ENCODE measurements at places on chromosomes 5 and 9. TPM values are rescaled to one million over a fixed set of nuclear protein-coding genes. Genes with fewer than 3 reads are reported as not detected.
A peak's percentile ranks its signal among the peaks of the same experiment; 100 is the strongest.

The POLR3G gene
- 2.8 TPM for total RNA-seq

DNA sequence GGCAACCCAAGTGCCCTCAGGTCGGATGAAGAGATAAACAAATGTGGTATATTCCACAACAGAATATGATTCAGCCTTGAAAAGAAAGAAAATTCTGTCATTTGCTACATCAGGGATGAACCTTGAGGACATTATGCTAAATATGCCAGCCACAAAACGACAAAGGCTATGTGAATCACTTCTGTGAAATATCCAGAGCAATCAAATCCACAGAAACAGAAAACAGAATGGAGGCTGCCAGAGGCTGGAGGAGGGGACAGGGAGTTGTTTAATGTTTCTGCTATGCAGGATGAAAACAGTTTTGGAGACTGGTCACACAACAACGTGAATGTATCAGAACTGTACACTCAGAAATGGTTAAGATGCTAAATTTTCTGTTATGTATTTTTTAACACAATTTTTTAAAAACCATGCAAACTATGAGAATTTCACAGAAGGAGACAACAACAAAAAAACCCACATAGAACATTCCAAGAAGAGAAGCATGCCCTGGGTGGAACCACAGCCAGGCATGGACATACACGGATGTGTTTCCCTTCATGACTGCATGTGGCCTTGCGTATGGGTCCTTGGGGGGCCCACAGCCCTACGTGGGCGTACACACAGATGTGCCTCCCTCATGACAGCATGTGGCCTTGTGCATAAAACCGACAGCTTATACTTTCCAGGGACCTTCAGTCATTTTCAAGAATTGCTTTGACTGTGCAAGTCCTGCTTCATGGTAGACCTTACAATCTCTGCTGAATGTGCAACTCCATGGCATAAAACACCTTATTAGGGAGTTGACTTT is 146.7 kb downstream of the ROR2 start:
- H3K4me3 ChIP-seq: no peak overlapping the region

DNA sequence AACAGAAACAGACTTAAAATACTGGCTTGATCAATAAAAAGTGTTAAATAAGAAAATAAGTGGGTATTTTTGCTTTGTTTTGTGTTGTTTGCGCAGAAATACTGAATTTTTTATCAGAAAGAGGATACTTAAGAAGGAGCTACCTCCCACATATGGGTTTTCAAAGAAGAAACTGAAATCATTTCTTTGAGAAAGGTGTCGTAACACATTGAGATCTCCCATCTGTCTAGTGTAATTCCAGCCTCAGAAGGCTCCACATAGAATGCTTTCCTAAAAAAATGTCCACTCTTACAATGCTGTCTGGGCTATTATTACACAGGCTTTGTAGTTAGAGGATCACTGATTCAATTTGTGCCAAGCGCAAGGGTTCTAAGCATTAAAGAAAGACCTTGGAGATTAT is 226.2 kb downstream of the EPB41L4A start:
- no peak overlapping the region for H3K4me3 ChIP-seq
- H3K4me1 ChIP-seq: no peaks in the 10 kb centered on the region
- H3K36me3 ChIP-seq: no peaks in the 10 kb centered on the region
- peaks cover 30% of the 10 kb centered on the region for H3K27me3 ChIP-seq

The TEX10 gene
- 14.8 TPM for total RNA-seq

The ZER1 gene
- total RNA-seq: 24.4 TPM

The CLINT1 gene
- total RNA-seq: 64.9 TPM

- H3K27ac ChIP-seq: peak overlapping the region; percentile 66
- H3K4me1 ChIP-seq: peaks cover 70% of the 10 kb centered on the region
- peak; percentile 68 for DNase-seq
- no peak overlapping the region for H3K4me3 ChIP-seq
Measured at GRCh38 chr5:67209141-67209771, 12.7 kb upstream of the CD180 start.

DNA sequence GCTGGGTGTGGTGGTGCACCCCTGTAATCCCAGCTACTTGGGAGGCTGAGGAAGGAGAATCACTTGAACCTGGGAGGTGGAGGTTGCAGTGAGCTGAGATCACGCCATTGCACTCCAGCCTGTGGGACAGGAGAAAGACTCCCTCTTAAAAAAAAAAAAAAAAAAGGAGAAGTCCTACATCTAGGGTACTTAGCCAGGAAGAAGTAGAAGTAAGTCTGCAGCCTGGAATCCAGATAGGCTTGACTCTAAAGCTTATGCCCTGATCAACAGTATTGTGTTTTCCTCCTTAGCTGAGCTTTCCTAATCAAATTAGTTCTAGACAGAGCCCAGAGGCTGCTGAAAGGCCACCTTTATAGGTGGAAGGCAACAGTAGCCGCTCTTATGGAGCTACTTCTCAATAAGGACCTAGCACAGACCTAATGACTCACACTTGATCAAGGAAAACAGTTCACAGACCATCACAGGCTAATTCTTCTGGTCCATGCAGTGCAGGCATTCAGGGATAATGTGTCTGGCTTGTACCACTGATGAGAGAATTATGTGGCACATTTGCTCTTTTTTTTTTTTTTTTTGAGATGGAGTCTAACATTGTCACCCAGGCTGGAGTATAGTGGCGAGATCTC is 105.5 kb upstream of the KLF4 start:
- H3K27me3 ChIP-seq: no peaks in the 10 kb centered on the region
- H3K4me1 ChIP-seq: no peaks in the 10 kb centered on the region
- no peak overlapping the region for H3K4me3 ChIP-seq
- no peak overlapping the region for H3K27ac ChIP-seq
- no peaks in the 10 kb centered on the region for H3K36me3 ChIP-seq
- DNase-seq: no peak

- DNase-seq: no peak
- H3K27me3 ChIP-seq: no peaks in the 10 kb centered on the region
- no peak overlapping the region for H3K27ac ChIP-seq
- no peak overlapping the region for H3K4me3 ChIP-seq
- no peaks in the 10 kb centered on the region for H3K4me1 ChIP-seq
- H3K36me3 ChIP-seq: no peaks in the 10 kb centered on the region
Measured at GRCh38 chr5:63727583-63727982, 234.7 kb downstream of the HTR1A start.

- H3K4me3 ChIP-seq: no peak overlapping the region
- H3K4me1 ChIP-seq: peaks cover 2% of the 10 kb centered on the region
- no peaks in the 10 kb centered on the region for H3K36me3 ChIP-seq
Measured at GRCh38 chr5:33641744-33642505, 201.2 kb downstream of the TARS1 start.

The IFNB1 gene
- 0.35 TPM for total RNA-seq

GRCh38 chr5:21919414-21920022 is 933.6 kb downstream of the CDH12 start:
- no peak for DNase-seq
- no peak overlapping the region for H3K4me3 ChIP-seq
- no peak overlapping the region for H3K27ac ChIP-seq
- H3K27me3 ChIP-seq: no peaks in the 10 kb centered on the region

DNA sequence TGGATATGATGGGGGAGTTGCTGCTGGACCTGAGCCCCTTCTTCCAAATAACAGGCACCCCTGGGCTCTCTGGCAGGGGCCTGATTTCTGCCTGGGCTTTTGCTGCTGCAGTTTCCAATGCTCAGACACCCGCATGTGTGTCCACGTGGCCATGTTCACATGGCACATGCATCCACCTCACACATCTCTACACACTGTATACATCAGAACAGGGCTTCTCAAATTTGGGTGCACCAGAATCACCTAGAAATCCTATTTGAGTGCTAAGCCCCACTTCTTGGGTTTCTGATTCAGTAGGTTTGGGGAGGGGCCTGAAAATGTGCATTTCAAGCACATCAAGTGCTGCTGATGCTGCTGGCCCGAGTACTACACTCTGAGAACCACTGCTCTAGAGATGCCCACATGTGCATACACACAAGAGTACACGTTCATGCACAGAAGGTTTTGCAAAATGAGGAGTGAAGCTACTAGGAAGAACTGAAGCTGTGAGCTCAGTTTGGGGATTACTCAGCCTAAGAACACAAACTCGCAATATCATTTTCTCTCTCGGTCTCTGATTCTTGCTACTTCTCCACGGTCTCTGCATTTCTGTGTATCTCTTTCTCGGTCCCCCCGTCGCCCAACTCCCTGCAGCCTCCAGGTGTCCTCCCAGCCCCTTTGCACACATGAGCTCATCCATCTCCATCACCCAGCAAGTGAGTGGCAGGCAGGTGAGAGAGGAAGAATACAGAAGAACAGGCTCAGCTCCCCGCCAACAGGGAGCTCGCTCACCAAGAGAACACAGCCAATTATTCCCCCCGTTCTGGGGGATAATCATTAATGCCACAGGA is 97.0 kb downstream of the PCDH1 start:
- no peak overlapping the region for H3K27ac ChIP-seq
- H3K4me1 ChIP-seq: peaks cover 2% of the 10 kb centered on the region
- no peak for DNase-seq
- H3K4me3 ChIP-seq: no peak overlapping the region
- peaks cover 6% of the 10 kb centered on the region for H3K27me3 ChIP-seq
- no peaks in the 10 kb centered on the region for H3K36me3 ChIP-seq

The DYNC2I2 gene
- 51.5 TPM for total RNA-seq

- peaks cover 10% of the 10 kb centered on the region for H3K4me1 ChIP-seq
- no peaks in the 10 kb centered on the region for H3K36me3 ChIP-seq
- no peak overlapping the region for H3K4me3 ChIP-seq
- peaks cover 48% of the 10 kb centered on the region for H3K27me3 ChIP-seq
- H3K27ac ChIP-seq: no peak overlapping the region
- DNase-seq: peak; percentile 34
Measured at GRCh38 chr5:159310511-159310910, 19.8 kb downstream of the IL12B start.
